ENCODE measurements at places on chromosomes 3 and 15.
A peak's percentile ranks its signal among the peaks of the same experiment; 100 is the strongest.

GRCh38 chr3:81789691-81790090 lies 28.2 kb upstream of the GBE1 start:
- no peak for DNase-seq

GRCh38 chr15:77991029-77991406 lies 86.5 kb downstream of the TBC1D2B start:
- no peak for DNase-seq

DNA sequence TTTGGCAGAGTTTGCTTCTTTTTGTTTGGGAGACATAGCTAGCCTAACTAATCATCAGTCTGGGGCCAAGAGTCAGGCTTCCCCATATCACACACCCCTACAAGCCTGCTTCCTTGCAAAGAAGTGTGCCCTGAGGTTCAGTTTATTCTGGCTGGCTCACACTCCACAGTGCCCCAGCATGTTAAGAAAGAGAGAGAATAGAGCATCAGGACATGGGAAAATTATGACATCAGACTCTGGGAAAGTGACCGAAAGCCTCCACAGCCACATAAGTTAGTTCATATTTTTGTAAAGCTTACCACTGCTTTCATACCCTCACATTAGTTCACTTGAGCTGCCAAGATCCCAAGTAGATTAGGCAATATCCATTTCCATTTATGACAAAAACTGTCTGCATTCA lies 63.0 kb upstream of the CFAP161 start:
- DNase-seq, result peak; percentile 56

DNA sequence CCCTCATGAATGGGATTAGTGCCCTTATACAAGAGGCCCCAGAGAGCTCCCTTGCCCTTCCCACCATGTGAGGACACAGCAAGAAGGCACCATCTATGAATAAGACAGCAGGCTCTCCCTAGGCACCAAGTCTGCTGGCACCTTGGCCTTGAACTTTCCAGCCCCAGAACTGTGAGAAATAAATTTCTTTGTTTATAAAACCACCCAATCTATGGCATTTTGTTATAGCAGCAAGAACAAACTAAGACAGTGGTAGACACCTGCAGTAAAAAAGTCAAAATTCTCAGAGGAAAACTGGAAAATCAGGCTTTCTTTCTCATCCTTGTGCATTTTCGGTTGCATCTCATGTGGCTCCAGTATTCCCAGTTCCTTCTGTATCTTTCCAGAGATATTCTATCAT lies 90.3 kb downstream of the LSM3 start:
- DNase-seq, result no peak

DNA sequence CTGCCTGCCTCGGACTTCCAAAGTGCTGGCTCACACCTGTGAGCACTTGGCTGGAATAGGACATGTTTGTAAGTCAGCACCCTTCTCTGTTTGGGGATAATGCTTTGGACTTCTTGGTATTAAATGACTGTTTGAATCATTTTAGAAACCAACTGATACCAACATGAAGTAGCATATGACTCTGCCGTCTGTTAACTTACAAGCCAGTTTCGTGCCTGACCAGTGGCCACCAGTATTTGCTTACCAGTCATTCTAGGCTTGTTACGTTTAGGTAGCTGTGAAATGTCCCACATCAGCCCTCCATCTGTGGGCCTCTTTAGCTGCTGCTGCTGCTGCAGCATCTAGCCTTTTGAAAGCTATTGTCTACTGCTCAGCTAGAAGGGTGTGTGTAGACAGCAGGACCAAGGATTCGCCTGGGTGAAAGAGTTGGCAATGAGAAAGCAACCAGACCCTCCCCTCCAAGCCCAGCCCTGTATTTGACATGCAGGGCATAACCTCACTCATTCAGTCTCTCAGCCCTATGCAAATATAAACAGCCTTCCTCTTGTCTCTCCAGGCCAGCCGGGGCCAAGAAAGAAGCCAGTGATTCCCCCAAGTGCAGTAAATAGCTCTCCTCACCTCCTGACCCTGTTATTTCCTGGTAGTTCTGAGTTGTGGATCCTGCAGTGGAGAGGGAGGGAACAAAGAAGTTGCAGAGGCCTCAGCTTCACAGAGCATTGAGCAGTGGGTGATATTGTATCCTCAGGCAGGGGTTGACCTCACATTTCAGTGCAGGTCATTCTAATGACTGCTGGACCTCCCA lies 51.0 kb downstream of the NKIRAS1 start:
- peak; percentile 18 for DNase-seq

GRCh38 chr3:47012342-47013230 lies 33.1 kb downstream of the NBEAL2 start:
- no peak for DNase-seq

DNA sequence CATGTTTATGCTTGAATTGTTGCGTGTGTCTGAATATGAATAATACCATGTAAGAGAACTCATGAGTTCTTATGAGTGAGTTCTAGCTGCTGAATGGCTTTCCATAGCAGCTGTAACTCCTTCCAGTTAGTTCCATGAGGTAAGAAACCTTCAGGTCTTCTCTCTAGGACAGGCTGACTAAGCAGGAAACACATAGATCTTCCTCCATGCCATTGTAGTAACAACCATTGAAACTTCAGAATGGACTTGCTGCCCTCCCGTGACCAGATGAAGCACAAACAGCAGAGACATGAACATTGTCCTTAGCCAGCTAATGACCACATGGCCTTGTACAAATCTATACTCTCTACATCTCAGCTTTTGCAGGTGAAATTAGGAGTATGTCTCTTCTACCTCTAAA lies 200.0 kb downstream of the ZNF385D start:
- DNase-seq, result peak; percentile 35

GRCh38 chr15:48463366-48463880 lies 132.2 kb downstream of the DUT start:
- DNase-seq, result no peak

DNA sequence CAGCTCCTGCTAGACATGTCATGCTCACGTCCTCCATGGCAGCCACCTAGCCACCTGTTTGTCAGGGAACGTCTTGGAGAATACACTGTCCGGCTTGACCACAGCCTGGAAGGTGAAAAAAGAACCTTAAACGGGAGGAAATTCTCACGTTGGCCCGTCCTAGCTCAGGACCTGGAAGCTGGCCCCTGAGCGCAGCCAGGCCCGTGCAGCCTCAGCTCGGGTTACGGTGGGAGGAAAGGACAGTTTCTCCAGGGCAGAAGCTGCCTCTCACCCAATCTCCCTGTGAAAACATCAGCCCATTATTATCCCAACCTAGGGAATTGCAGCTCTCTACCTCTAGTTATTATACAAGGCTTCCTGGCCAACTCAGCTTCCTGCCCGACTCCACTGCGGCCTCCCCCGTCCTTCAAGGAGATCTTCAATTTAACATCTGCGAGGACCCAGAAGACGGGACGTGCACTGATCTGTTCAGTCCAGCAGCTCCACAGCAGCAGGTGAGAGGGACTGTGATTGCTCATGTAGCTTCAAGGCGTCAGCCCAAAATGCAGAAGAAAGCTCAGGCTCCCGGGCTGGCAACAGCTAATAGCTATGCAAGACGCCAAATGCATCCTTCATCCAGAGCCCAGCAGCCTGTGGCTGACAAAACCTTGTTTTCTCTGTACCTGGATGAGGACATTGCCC lies 84.7 kb downstream of the ADAMTS17 start:
- no peak for DNase-seq

DNA sequence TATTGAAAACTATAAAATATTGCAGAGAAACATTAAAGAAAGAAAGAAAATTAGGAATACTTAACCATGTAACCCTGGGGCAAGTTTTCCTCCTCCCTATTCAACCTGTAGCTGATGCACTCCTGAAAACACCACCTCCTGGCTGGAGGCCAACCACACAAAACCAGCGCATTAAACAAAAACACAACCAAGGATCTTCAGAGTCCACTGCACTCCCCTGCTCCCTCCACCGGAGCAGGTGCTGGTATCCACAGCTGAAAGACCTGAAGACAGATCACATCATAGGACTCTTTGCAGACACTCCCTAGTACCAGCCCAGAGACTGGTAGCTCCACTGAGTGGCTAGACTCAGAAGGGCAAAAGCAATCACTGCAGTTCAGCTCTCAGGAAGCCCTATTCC lies 13.6 kb upstream of the ADAMTS17 start:
- DNase-seq, result no peak

DNA sequence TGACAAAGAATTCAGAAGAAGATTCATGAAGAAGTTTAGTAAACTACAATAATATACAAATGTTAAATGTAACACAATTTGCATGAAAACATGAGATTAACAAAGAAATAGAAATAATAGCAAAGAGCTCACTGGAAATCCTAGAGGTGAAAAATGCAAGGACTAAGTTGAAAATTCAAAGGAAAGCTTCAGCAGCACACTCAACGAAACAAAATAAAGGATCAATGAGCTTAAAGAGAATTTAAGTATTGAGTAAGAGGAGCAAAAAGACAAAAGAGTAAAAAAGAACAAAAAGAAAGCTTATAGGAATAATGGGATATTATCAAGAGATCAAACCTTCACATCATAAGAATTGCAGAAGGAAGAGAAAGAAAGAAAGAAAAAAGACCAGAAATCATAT lies 583.8 kb upstream of the NECTIN3 start:
- DNase-seq, result no peak

DNA sequence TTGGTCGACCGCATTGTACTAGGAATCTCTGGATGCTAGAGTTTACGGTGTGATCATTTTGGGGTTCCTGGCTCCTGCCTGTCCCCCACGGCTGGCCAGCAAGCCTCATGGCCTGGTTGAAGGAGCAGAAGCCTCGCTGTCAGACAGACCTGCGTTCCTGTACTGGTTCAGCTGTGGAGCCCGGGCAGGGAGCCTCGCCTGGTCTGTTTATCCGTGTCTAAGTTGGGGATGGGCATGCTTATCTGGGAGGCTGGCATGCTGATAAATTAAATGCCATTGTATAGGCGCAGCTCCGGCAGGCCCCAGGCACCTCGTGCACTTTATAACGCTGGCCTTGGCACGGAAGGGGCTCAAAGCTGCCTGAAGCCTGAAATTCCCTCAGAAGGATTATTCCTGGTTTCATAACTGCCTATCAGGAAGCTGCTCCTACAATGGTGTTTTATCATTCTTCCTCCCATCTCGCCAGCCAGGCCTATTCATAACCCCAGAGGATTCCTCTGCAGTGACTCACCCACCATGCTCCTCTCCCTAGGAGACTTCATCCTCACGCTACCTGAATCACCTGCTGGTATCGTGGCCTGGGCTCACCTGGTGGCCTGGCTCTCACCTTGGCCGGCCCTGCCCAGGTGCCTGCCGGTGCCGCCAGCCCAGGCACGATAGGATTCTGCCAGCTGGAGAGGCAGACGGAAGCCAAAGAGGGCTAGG lies 110.9 kb downstream of the ASB7 start:
- DNase-seq, result peak; percentile 77

- DNase-seq, result peak; percentile 97
Observed at GRCh38 chr3:177597311-177598096, 400.2 kb upstream of the TBL1XR1 start.

GRCh38 chr15:69999392-70000085 lies 98.2 kb downstream of the TLE3 start:
- DNase-seq, result no peak

DNA sequence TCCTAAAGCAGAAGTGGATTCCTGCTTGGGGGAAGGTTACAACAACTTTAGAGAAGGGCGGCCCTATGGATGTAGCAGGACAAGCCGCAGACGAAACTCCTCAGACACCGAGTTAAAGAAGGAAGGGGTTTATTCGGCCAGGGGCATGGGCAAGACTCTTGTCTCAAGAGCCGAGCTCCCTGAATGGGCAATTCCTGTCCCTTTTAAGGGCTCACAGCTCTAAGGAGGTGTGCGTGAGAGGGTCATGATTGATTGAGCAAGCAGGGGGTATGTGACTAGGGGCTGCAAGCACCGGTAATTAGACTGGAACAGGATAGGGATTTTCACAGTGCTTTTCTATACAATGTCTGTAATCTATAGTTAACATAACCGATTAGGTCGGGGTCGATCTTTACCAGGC lies 879 bp upstream of the PDHB start:
- DNase-seq, result no peak

GRCh38 chr3:113249601-113250000 lies 38.2 kb downstream of the BOC start:
- DNase-seq, result no peak

GRCh38 chr15:38795471-38796245 lies 231.0 kb upstream of the RASGRP1 start:
- DNase-seq, result peak; percentile 46

GRCh38 chr3:168617658-168618057 lies 521.9 kb upstream of the GOLIM4 start:
- DNase-seq, result no peak

GRCh38 chr3:196207159-196207832 lies 3.9 kb downstream of the ZDHHC19 start:
- no peak for DNase-seq

- DNase-seq, result no peak
Observed at GRCh38 chr3:13122081-13123012, 49.1 kb upstream of the IQSEC1 start.

GRCh38 chr15:80590761-80591355 lies 104.3 kb upstream of the ABHD17C start:
- no peak for DNase-seq

GRCh38 chr15:87454860-87455259 lies 801.7 kb downstream of the NTRK3 start:
- DNase-seq, result no peak

- DNase-seq, result peak; percentile 9
Observed at GRCh38 chr15:99504823-99505551, 60.8 kb upstream of the MEF2A start.

DNA sequence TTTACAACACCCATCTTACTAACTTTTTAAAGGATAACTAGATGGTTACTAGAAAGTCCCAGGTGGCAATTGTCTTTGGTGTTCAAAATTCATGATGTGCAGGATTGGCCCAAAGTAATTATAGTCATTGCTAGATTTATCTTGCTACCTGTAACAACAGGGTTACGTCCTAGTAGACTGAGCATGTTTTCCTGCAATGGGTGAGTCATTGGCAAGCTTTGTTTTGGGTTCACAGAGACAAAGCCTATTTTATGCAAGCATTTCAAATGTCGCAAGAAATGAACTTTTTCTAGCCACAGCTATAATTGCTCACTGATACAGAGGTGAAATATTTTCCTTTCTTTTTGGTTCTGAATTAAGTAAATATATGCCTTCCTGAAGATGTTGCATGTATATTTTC lies 267.6 kb downstream of the AGBL1 start:
- DNase-seq, result no peak

GRCh38 chr3:41080141-41080540 lies 119.2 kb upstream of the CTNNB1 start:
- no peak for DNase-seq

GRCh38 chr3:107361633-107362032 lies 15.6 kb upstream of the CCDC54 start:
- DNase-seq, result no peak

GRCh38 chr3:14794435-14794834 lies 24.3 kb upstream of the FGD5 start:
- no peak for DNase-seq

GRCh38 chr3:14137445-14137844 lies 12.6 kb downstream of the TMEM43 start:
- no peak for DNase-seq

GRCh38 chr15:66161108-66161507 lies 92.4 kb downstream of the MEGF11 start:
- no peak for DNase-seq

DNA sequence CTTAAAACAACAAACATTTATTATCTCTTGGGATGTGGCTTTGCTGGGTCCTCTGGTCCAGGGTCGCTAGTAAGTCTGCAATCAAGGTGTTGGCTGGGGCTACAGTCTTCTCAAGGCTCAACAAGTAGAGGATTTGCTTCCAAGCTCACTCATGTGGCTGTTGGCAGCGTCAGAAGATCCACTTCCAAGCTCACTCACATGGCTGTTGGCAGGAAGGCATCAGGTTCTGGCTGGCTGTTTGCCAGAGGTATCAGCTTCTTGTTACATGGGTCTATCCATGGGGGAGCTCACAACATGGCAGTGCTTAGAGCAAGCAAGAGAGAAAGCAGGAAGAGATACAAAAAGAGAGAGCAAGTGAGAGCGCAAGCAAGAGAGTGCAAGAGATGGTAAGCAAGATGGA lies 15.0 kb upstream of the BNC1 start:
- DNase-seq, result no peak

Measured in fibroblast of upper back skin (primary cell).